ENCODE measurements at places on chromosomes 5 and 9. TPM values are rescaled to one million over a fixed set of nuclear protein-coding genes. Genes with fewer than 3 reads are reported as not detected.

The LECT2 gene
- not detected for total RNA-seq

The PLCXD3 gene
- not detected for total RNA-seq

The IRX1 gene
- not detected for total RNA-seq

The B4GALT7 gene
- 38.5 TPM for total RNA-seq

The OR13C9 gene
- not detected for total RNA-seq

The GLRA1 gene
- total RNA-seq = not detected

The CAST gene
- 90.1 TPM for total RNA-seq

The RAD50 gene
- total RNA-seq = 59.8 TPM

The CRB2 gene
- 3.4 TPM for total RNA-seq

The LEAP2 gene
- total RNA-seq = 5.4 TPM

The C5orf58 gene
- not detected for total RNA-seq

- DNase-seq = no peak
These were observed 325.6 kb downstream of the ZSWIM6 start for GRCh38 chr5:61657686-61658085.

DNA sequence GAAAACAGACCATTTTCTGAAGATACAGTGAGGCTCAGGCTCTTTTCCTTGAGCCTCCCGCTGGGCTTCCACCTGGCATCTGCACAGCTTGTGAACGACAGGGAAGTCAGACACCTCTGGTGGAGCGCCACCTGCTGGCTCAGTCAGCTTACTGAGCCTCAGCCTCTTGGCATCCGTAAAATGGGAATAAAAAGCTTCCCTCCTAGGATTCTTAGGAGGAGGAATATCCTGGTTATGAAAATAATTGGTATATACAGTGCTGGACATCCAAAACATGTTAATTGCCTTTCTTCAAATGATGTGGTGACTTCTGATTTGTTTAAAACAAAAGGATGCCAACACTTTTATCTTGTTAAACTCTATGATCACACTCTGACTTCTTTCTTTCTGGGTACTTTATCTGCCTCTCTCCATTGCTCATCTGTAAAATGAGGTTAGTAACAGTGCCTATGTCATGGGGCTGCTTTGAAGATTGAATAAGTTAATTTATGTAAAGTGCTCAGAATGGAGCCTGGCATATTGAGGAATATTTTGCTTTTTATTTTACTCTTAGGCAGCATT is 67.5 kb downstream of the MAMDC2 start:
- DNase-seq = peak; percentile 65

DNA sequence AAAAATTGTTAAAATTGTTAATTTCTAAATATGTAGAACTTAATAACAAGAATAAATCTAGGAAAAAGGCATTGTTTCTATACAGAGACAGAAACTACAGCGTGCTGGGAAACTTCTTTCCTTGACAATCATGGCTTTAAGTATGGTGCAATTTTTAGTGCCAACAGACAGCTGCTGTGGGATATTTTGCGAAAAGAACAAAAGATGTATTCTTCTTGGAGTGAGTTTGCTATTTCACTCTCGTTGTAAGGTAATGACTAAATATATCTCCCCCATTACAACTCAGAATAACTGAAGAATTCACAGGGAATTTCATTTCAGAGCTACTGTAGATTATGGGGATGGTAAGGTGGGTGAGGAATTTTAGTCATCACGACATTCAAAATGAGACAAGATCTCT is 2055.0 kb upstream of the ACO1 start:
- DNase-seq = no peak

DNA sequence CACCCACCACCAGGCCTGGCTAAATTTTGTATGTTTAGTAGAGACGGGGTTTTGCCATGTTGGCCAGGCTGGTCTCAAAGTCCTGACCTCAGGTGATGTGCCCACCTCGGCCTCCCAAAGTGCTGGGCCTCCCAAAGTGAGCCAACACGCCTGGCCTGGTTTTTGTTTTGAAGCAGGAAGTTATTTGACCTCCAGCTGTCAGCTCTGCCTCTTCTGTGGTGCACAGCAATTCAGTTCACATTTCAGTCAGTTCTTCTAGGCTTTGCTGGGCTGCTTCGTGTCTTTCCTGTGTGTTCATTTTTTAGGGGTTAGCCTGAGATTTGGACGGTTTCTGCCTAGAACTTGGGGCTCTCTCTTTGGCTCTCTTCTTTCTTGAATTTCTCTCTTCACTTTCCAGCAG is 8.9 kb downstream of the LCN1 start:
- DNase-seq = no peak

DNA sequence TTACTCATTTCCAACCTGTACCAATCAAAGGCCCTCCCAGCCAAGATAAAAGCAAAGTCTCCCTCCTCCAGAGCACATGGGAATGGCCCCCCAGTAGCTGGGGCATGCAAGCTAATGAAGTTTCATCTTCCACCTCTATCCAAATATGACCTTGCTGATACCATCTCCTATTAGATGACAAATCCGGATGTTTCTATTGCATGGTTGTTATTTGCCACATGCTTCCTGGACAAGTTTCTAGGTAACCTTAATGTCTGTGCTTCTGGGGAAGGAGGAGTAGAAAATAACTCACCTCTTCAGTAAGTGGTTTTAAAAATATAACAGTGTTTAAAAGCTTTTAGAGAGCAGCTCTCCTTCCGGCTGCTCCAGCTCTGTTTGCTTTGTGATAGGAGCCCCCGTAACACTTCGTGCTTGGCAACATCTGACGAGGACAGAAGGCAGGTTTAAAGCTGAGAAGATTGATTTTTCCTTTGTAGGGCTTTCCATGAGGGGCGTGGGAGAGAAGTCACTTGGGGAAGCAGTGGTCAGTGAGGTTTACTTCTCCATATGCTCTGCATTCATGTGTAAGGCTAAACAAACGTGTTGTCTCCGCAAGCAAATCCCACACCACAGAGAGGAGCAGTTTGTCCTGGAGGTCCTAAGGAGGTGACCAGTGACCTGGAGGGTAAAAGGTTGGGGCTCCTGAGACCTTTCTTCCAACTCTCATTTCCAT is 40.3 kb upstream of the GLRX start:
- DNase-seq = no peak

- no peak for DNase-seq
These were observed 170.4 kb downstream of the FOCAD start for GRCh38 chr9:20854444-20854843.

GRCh38 chr5:33462456-33462855 is 21.7 kb downstream of the TARS1 start:
- DNase-seq = no peak

- DNase-seq = no peak
These were observed 545.0 kb upstream of the ZNF608 start for GRCh38 chr5:125291447-125291846.

DNA sequence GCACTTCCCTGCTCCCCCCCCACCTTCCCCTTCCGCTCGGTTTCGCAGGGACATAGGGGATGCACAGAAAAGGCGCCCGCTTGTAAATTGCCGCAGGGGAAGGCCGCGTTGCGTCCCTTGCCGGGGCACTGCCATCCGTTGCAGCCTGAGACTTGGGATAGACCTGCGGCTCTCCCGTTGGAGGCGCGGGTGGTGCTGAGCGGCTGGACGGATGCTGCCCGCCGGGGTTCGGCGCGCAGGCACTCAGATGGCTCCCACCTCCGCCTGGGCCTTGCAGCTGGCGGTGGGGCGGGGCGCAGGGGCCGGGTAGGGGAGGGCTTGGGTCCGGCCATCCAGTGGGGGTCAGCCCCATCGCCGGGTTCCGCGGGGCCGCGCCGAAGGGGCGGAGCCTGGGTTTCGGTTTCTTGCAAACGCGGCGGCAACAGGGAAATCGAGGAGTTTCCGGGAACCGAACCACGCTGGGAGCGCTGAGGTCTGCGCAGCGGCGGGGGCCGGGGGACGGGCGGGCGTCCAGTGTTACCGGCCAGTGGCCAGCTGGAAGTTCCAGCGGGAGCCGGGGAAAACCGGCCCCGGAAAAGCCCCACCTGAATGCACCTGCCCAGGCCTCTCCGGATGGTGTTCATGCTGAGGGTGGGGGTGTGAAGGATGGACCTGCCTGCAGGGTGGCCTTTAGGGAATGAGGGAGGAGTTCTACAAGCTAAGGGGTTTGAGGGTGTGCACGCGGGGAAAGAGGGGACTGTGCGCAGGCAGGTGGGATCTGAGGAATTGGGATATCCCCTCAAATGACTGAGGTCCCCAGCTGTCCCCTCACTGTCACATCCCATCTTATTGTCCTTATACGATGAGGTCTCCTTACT is 6.3 kb upstream of the IRF1 start:
- DNase-seq = peak; percentile 75

DNA sequence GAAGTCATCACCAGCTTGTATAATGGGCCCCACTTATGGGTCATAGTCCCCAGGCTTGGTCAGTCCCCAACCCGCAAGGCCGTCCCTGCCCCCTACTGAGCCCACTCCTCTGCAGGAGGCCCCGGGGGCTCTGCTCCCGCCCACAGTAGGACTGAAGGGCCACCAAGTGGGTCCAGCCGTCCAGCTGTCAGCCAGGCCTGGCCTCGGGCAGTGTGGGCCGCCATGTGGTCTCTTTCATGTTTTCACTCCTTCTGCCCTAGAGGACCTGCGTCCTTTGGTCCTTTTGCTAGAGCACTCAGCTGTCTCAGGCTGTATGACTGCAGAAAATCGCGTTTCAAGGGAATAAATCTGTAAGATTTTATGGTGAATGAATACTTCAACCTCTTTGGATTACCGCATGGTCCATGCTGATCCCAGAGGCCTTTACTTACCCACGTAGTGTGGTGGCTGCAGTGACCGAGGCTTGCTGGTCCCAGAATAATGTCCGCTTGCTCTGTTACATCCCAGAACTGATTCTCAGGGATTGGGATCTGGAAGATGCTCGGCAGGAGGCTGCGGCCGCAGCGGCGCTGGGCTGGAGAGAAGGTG is 105.7 kb upstream of the FAM120A start:
- DNase-seq = no peak

DNA sequence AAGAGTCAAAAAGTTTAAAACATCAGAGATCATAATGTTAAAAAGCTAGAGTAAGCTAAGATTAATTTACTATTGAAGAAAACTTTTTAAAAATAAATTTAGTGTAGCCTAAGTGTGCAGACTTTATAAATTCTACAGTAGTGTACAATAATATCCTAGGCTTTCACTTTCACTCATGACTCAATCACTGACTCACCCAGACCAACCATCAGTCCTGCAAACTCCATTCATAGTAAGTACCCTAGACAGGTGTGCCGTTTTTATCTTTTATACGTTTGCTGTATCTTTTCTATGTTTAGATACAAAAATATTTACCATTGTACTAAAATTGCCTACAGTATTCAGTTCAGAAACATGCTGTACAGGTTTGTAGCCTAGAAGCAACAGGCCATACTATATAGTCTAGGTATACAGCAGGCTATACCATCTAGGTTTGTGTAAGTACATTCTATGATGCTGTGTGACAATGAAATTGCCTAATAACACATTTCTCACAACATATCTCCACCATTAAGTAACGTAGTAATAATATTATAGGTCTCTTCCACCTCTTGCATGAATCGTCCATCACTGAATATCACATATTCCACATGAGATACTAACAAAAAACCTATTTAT is 59.2 kb downstream of the MEGF9 start:
- no peak for DNase-seq

DNA sequence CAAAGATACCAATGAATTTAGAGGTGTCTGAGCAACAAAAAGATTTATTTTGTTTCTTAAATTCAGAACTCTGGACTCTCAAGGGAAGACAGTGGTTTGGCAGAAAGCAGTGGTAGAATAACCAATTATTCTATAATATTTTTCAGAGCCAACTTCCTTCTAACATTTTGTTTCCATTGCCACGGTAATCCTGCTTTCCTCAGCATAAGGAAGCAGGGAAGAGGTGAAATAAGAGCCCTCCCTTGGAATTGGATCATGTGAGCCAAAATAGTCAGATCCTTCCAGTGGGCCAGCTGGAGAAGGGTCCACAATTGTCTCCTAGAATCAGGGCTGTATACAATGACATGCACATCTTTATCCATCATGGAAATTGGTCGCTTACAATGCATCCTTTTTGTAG is 130.0 kb upstream of the MAP1B start:
- no peak for DNase-seq

GRCh38 chr9:76374783-76375559 is 19.3 kb downstream of the RFK start:
- no peak for DNase-seq

DNA sequence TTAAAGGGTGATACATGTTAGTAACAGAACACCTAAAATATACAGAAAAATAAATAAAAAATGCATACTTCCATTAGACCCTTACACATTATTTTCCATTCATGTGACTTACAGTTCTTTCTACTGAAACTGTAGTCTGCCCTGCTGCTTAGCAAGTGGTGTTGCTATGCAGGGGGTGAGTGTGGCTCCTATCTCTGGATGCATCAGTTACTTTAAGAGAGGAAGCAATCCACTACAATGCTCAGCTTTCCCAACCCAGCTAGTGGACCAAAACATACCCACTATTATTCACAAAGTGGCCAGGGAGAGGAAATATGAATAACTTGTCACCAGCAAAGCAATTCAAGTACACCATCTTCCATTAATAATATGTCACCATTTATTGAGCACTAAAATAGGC is 121.8 kb downstream of the DOCK2 start:
- no peak for DNase-seq

DNA sequence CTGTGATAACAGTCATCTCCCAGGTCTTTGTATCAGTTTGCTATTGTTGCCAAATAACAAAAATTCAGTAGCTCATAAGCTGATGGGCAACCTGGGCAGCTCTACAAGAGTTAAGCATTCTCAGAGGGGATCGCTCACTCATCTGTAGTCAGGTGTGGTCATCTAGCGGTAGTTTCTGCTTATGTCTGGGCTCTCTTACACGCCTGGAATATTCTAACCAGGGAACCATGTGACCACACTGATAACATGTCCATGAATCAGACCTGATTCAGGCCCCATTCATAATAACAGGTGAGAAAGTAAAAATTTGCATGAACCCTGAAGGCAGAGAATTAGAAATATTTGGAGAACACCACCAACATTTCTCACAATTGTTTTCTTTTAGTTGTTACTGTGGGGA is 576.1 kb downstream of the SLCO4C1 start:
- DNase-seq = no peak

DNA sequence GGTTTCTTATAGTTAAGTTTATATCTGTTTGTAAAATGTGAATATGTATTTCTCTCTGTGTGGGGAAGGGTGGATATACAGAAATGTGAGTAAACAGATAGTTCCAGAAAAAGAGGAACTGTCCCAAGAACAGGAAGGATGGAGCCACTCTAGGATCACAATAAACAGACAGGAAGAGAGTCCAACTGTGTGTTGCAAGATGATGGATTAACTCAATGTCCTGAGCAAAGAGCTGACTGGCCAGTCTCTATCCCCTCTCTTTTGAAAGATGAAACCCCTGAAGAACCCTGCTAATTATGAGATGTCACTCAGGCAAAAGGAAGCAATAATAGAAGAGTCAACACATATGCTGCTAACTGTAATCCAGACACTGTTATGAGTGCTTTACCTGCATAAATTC is 202.7 kb downstream of the SEMA6A start:
- no peak for DNase-seq
